ENCODE measurements at places on chromosomes 11 and 22.

DNA sequence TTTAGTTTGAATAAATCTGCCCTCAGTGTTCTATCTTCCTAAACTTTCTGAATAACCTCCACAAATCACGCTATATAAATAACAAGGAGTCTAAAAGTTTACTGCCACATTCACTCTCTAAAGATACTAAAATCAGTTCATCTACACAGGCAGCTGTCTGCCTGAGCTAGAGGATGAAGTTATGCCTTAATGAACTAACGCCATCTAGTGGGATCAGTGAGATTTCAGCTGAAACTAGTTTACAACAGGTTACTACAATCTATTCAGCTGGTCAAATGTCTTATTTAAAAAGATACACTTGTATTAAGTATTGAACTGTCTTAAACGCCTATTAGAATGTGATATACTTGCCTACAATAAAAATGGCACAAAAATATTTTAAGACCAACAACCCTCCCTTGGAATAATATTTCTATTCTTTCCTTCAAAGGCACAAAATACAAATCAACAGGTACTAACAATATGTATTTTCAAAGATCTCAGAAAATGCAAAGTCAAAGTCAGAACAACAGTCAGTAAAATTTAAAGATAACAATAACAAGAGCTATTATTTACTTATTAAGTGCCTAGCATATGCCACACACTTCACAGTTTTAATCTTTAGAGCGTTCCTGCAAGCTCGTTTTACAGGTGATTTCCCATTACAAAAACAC, 84.1 kb downstream of the LARGE2 start:
- DNase-seq: no peak

DNA sequence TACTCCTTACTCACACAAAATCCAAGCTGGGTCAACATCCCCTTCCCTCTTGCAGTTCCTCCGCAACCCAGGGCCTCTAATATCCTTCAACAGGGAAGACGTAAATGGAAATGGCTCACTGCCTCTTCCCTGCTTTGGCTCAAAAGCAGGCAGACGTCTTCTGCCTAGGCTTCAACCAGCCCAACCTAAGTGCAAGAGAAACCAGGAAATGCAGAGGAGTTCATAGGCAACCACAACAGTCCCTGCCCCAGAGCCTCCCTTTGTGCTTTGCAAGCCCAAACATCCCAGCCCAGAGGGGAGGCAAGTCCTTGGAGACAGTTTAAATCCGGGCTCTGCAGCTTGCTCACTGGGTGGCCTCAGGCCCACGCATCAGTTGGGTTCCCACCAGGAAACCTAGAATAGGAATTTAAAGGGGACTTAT, 33.3 kb downstream of the CD6 start:
- no peak for DNase-seq

DNA sequence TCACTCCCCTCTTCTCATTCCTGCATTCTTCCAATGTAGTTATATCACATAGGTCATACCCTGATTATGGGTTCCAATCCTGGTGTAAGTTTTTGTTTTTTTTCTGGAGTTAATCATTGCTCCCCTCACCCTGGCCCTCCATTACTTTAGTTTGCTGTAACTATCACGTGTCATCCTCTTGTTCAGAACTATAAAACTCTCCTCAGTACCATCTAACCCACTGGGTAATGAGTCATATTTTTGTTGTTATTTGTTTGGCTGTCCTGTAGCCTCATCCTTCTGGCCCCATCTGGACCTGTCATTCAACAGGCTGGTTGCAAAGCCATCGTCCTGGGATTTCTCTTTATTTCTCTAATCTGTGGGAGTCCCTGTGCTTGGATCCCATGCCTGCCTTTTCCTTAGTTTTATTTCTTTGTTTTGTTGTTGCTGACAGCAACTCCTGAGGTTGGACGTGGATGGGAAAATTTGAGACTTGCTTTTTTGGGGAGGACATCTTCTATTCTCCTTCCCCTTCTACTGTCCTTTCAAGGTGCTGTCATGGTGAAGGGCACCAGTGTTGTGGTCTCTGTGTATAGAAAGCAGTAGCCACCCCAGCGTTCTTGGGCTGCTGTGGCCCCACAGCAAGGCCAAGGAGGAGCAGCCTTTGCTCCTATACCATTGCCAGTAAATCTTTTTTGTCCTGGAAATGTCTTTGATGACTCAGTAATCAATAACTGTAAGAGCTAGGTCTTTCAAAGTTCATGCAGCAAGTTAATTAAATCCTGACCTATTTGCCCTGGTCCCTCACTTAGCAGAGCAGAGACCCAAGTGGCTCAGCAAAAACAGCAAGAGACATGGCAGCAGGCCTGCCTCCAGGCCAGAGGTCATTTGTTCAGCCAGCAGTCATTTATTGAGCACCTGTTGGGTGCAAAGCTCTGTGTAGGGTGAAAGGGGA, 82.5 kb downstream of the C22orf31 start:
- no peak for DNase-seq

- DNase-seq: no peak
These were observed 43.1 kb downstream of the CCDC73 start for GRCh38 chr11:32751381-32751780.

DNA sequence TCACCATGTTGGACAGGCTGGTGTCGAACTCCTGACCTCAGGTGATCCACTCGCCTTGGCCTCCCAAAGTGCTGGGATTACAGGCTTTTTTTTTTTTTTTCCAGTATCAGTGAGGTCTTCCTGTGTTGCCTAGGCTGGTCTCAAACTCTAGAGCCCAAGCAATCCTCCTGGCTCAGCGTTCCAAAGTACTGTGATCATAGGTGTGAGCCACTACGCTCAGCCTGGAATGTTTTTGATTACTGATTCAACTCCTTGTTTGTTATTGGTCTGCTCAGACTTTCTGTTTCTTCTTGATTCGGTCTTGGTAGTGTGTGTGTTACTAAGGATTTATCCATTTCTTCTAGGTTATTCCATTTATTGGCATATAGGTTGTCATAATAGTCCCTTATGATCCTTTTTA, 31.3 kb downstream of the NAGA start:
- DNase-seq: no peak

GRCh38 chr22:50436015-50436830, 38.6 kb downstream of the SBF1 start:
- DNase-seq: no peak

- DNase-seq: no peak
These were observed 280.6 kb upstream of the ANO5 start for GRCh38 chr11:21912285-21912684.

- DNase-seq: no peak
These were observed 38.1 kb upstream of the CARD18 start for GRCh38 chr11:105177658-105178057.

DNA sequence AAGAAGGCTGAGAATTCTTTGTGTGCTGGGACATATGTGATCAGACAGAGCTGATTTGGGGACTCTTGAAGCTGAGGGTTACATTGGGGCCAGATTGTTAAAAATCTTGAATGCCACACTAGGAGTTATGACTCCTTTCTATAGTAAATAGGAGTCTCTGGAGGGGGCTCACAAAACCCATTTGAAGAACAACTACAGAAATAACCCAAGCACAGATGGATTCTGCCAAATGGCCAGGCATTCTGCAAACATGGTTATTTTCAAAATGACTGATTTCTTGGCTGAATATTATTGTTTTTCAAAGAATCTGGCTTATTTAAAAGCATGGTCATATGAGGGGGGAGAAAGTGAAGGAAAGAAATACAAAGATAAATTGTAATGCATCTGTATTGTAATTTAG, 625.5 kb upstream of the TENM4 start:
- no peak for DNase-seq

- no peak for DNase-seq
These were observed 11.8 kb downstream of the IL10RA start for GRCh38 chr11:117997823-117998579.

DNA sequence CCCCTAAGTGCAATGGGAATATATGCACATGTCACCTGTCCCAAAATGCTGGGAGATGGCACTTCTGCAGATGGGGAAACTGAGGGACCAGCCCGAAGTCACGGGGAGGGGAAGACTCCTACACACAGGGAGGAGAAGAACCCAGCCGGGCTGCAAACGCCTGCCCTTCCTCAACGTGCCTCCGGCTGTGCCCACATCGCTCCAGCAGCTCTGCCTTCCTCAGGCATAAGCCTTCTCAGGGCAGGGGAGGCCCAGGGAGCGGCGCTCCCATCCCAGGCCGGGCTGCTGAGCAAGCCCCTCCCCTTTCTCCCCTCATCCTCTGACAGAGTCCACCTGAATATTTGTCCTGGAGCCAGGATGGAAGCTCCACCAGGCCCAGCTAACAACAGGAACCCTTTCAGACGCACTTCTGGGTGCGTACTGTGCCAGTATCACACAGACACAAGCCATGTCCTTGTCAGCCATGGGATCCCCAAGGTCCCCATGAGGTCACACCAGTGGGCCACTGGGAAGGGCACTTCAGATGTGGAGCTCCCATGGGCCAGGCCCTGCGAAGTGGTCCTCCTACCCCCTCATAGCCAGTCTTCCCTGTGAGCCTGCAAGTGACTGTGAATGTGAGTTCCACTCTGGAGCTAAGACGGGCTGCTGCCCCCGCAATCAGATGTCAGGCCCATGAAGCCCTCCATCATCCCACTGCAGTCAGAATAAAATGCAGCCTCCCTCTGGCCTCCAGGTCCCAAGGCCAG, 2.5 kb upstream of the CD81 start:
- DNase-seq: no peak

- DNase-seq: no peak
These were observed 110.7 kb downstream of the ZBTB16 start for GRCh38 chr11:114170226-114170625.

DNA sequence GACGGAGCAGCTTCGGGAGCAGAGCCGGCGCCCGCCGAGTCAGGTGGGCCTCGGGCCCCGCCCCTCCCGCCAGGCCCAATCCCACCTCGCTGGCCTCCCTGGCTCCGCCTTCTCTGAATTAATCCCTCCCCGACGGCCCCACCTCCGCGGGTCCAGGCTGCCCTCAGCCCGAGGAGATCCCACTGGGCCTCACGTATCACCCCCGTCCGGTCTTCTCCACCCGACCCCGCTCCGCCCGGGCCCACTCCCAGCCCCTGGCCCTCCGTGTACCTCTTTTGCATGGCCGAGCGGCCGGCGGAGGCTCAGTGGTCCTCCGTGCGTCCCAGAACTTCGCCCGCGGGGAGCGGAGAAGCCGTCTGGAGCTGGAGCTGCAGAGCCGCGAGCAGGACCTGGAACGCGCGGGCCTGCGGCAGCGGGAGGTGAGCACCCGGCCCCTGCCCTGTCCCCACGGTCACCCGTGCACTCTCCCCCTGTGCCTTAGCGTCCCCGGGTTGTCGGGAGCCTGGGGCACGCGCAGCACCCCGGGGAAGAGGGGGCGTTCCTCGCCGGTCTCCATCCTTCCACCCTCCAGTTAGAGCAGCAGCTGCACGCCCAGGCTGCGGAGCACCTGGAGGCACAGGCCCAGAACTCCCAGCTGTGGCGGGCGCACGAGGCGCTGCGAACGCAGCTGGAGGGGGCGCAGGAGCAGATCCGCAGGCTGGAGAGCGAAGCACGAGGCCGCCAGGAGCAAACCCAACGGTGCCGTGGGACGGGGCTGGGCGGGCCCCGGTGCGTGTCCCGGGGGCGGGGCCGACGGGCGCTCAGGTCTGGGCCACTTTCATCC, 2.2 kb upstream of the CD151 start:
- peak; percentile 64 for DNase-seq

DNA sequence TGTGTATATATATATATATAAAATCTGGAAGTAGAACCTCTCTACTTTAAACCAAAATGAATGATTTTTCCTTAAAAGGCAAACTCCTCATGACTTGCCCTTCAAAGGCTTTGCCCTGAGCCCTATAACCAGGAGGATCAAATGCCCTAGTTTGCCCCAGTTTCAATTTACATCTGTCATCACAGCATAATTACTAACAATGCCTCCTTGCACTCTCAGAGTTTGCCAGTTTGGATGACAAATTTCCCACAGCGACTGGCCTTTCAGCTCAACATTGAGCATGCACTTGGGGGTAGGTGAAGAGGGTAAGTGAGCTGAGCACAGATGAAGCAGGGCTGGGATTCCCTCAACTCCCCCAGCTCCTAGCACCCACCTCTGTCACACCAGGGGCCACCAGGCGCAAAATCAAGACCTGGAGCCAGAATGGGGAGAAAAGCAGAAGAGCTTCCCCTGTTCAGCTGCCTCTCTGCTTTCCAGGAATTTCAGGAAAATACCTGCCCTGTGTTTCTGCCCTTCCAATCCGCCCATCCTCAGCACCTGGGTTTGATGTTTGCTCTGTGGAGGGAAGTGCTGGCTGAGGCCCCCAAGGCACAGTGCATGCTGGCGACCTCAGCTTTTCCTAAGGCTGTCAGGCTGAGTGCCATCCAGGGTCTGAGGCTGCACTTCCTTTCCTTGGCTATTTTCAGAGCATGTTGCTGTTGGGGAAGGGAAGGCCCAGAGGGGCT, 67.5 kb downstream of the ADAMTS15 start:
- DNase-seq: no peak

GRCh38 chr11:107043242-107044006, 25.1 kb upstream of the GUCY1A2 start:
- no peak for DNase-seq

DNA sequence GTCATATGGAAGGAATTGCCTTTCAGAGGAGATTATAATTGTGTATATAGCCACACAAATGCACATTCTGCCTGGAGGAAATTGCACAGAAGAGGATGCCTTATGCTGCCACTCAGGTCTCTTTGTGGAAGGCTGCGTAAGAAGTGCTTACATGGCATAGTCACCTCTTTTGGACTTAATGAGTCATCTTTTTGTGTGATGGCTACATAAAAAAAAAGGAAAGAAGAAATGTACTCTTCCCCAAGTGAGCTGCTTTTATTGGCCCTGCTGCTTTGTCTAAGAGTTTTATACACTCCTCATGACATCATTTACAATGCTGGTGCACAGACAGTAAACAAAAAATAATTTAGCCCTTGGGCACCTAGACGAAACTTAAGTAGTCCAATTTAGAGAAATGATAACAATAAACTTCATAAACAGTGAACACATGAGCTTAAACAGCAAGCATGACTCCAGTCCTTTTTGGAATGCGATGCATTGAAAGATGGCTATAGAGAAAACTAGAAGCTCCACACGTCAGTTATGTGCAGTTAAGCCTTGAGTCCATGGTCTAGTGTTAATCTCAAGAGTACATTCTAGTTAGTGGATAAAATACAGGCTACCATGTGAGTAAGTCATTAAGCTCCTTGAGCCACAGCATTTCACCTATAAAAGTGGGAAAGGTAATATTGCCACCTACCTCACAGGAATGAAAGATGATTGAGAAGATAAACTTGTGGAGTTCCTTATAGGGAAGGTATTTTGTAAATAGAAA, 12.0 kb downstream of the CSTPP1 start:
- no peak for DNase-seq

GRCh38 chr11:44127130-44127529, 31.7 kb downstream of the EXT2 start:
- DNase-seq: no peak

- no peak for DNase-seq
These were observed 4.8 kb upstream of the POLDIP3 start for GRCh38 chr22:42619261-42620063.

Data from stimulated activated CD8-positive, alpha-beta memory T cell treated with anti-CD3 and anti-CD28 coated beads, Interleukin-4, amount 100 ng/mL, for 24 hours (primary cell).